ENCODE measurements at places on chromosomes 5 and 9.

- no peak for DNase-seq
These were observed 18.0 kb downstream of the IL5 start for GRCh38 chr5:132525299-132525724.

DNA sequence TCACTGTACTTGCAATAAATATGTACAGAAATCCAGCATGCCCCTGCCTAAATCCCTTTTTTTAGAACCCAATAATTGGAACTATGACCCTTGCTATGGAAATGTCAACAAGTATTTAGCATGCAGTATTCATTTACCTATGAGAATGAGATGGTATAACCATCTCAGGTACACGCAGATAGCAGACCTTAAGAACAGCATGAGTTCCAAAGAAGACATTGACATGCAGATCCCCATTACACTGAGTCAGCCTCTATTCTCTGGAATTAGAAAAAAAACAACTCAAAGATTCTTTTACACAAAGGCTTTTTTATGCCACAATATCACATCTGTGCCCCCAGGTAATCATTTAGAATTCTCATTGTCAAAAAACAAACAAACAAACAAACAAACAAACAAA is 325.6 kb upstream of the TLE4 start:
- no peak for DNase-seq

DNA sequence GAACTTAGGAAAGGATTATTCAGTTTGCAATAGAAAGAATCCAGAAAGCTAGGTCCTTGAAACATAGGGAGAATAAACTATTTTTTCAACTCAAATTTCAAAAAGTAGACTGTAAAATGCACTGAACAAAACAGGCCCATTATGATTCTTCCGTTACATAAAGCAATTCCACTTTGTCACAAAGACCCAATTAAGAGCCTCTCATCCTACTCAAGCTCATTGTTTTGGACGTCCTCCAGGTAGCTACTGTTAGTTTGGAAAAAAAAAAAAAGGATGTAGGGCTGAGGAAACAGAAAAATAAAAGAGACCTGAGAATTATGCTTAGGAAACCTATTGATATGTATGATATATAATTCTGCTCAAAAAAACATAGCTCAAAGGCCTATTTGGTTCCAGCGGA is 74.0 kb downstream of the DIRAS2 start:
- DNase-seq = no peak

GRCh38 chr9:108673386-108673785 is 182.4 kb downstream of the ACTL7B start:
- no peak for DNase-seq

DNA sequence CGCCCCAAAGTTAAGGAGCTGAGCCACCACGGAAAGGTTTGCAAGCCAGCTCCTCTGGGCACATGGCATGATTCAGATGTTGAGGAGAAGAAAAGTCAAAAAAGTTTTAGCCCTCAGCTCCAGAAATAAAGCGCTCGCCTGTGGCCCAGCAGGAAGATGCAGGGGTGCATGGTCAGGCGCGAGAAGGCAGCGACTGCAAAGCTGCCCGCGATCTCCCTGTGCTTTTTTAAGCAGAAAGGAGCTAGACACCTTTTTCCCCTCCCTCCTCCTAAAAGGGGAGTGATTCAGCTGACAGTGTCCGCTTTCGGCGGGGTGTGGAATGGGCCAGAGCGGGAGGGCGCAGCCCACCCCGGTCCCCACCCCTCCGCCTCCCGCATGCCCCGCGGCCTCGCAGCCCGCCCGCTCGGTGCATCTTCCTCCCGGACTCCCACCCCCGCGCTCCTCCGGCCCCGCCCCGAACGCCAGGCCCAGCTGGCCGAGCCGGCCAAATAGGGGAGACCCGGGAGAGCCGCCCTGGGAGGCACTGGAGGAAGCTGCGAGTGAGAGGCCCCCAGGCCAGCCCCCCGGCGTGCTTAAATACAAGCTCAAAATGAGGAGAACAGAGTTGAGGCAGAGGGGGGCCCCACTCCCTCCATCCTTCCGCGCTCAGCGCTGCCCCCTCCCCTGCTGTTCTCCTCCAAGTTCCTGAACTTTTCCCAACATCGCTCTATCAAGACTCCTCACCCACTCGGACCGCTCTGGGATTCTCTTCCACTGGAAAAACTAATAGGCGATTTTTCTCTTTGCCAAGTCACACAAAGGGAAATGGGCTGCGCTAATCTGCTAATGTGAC is at the start of gene ADAMTS12:
Gene ADAMTS12, minus strand, starts transcription at position 203 of the 832 bp plus-strand sequence. Its CDS starts 134 bp downstream, at position 69.
- no peak for DNase-seq

- DNase-seq = peak; percentile 64
These were observed 116.1 kb upstream of the TNC start for GRCh38 chr9:115234094-115234493.

Data from GM04503 (cell line).